ENCODE measurements at places on chromosomes 5 and 9.

DNA sequence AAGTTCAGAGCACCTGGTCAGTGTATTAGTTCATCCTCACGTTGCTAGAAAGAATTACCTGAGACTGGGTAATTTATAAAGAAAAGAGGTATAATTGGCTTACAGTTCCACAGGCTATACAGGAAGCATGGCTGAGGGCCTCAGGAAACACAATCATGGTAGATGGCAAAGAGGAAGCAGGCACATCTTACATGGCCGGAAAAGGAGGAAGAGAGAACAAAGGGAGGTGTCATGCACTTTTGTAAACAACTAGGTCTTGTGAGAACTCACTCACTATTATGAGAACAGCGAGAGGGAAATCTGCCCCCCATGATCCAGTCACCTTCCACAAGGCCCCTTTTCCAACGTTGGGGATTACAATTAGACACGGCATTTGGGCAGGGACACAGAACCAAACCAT, 28.8 kb upstream of the CAVIN4 start:
- no peak for DNase-seq

GRCh38 chr5:125006011-125006685, 259.7 kb upstream of the ZNF608 start:
- DNase-seq: no peak

DNA sequence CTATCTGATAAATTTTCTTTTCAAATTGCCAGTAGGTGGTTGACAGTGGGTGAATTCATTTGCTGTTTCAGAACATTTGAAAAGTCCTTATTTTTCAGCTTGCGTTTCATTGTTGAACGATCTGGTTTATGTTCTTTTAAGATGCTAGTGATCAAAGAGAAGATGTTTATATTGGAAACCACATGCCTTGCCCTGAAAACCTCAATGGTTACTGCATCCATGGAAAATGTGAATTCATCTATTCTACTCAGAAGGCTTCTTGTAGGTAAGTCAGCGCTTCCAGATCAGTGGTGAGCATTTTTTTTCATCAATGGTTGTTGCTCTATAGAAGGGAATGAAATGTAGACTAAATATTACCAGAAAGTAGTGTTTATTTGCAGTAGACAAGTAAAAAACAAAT, 16.6 kb upstream of the CAVIN4 start:
- no peak for DNase-seq

GRCh38 chr5:95020345-95020744, 264.5 kb downstream of the MCTP1 start:
- no peak for DNase-seq

DNA sequence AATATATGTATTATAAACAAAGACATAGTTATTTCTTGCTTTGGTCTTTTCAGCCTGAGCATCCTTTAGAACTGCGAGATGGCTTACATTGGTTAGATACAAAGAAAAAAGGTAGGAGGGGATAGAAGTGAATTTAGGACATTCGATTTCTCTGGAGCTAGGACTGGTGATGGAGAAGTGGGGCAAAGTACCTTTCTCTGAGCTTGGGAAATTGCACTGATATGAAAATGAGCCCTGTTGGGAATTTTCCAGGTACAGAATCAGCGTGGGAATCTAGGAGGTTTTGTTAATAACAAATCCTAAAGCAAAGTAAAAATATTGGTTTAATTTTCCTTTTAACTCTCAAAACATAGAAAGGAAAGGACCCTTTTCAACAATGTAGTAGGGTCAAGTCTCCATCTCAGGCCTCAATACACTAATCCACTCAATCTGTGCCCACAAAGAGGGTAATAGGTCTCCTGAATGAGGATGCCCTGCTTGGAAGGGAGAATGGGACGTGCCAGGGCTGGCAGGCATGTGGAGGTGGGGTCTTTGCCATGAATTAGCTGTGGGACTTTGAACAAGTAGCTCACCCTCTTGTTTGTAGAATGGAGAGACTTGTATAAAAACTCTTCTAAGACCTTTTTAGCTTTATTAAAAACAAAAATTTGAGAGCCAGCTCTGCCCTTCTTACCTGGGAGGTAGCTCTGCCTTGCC, 17.7 kb downstream of the SNX18 start:
- no peak for DNase-seq

GRCh38 chr9:75552941-75553340, 337.5 kb upstream of the PCSK5 start:
- no peak for DNase-seq

GRCh38 chr5:42881416-42882117, 69.9 kb upstream of the SELENOP start:
- no peak for DNase-seq

GRCh38 chr9:69391946-69392345, 66.9 kb downstream of the ENTREP1 start:
- no peak for DNase-seq

GRCh38 chr5:95075111-95075510, 209.8 kb downstream of the MCTP1 start:
- no peak for DNase-seq

DNA sequence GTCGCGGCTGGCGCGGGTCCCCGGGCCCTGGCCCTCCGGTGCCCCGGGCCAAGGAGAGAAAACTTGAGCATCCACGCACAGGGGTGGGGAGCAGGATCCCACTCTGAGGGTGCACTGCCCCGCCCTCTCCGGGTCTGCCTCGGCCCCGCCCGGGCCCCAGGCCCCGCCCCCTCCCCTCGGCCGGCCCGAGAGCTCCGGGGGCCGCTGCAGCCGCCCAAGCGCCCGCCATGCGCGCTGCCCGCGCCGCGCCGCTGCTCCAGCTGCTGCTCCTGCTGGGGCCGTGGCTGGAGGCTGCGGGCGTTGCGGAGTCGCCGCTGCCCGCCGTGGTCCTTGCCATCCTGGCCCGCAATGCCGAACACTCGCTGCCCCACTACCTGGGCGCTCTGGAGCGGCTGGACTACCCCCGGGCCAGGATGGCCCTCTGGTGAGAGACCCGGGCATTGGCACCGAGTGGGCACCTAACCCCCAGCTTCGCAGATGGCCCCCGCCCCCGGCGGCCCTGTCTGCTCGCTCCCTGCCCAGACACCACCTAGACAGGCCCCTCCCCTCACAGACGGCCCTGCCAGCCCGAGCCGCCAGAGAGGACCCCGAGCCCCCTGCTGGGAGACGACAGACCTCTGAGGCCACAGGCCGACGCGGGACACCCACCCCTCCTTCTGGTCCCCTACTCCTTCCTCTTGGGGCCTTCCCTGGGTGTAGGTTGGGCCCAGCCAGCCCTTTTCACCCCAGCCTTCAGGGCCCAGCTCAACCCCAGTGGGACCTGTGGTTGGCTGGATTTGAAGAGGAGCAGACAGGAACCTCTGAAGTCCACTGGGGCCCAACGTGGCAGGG, at the start of gene CERCAM:
TSS of gene CERCAM (plus strand) at position 207 of the 831 bp plus-strand sequence. CDS start at position 228, 21 bp downstream.
- no peak for DNase-seq

GRCh38 chr5:172216345-172216744, 22.4 kb downstream of the EFCAB9 start:
- DNase-seq: no peak

GRCh38 chr5:141637767-141638419, 1.1 kb downstream of the RELL2 start:
- DNase-seq: no peak

- DNase-seq: no peak
Measured at GRCh38 chr5:157670662-157671591, at the start of gene C5orf52. Gene C5orf52 (plus strand): TSS chr5:157671533. CDS start chr5:157671615, 82 bp downstream.

DNA sequence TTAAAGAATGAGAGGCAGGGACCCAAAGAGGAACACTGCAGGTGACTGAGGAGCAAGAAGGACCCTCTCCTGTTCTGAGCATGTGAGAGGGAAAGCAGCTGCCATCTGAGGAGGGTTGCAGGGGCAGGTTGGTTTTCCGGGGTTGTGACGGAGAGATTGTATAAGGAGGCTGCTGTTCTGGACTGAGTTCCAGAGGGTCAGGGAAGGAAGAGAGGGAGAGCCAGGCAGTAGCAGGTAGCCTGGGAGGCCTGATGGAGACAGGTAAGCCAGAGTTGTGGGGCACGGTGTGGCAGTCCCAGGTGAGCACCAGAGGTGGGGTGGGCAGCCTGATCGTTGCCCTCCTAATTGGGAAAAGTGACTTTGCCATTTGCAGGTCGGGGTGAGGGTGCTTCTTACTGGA, 9.8 kb downstream of the CCT5 start:
- DNase-seq: no peak

GRCh38 chr9:77772646-77773045, 124.5 kb upstream of the GNA14 start:
- DNase-seq: no peak

- DNase-seq: no peak
Measured at GRCh38 chr9:112571624-112572355, 85.2 kb downstream of the KIAA1958 start.

DNA sequence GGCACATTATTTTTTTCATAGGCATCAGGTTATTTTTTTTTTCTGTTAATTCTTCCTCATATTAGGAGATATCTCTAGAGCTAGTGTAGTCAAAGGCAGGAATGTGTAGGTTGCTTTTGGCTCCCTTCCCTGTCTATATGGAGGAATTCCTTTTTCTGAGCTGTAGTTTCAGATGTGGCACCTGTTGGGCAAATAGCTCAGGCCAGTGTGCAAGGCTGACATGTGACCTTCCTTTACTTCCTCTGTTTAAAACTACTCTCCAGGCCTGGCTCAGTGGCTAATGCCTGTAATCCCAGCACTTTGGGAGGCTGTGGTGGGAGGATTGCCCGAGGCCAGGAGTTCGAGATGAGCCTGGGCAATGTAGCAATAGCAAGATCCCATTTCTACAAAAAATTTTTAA, 40.5 kb upstream of the KIAA1958 start:
- no peak for DNase-seq

DNA sequence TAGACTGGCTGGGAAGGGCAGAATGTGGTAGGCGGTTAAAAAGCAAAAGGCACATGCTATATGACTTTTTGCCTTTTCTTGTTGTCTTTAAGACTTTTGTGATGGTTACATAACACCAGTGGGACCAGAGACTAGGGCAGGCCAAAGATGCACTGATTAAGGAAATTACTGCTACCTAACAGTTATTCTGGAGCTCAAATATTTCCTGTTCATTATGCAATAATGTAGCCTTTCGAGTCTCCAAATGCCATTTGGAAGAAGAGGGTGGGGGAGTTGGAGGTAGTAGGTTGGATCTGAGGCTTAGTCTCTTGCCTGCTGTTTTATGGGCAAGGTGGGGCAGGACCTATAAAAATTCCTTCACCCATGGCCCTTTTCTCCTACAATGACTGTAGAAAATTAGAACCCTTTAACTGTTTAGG, 51.7 kb downstream of the SH3GL2 start:
- no peak for DNase-seq

DNA sequence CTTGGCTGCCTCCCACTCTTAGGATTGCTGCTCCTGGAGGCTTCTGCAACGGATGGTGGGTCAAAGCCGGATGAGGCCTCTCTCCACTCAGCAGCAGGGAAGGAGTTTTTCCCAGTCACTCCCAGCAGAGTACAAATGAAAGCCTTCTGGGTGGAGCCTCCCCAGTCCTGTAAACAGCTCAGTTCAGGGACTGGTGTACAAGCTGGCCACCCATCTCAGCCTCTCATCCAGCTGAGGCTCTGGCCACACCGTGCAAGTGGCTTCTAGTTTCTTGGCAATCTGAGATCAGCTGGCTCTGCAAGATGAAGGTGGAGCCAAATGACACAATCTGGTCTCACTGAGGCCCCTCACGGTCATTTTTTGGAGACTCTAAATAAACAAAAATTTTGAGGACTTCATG, 10.0 kb downstream of the GPX3 start:
- no peak for DNase-seq

- DNase-seq: no peak
Measured at GRCh38 chr5:128534726-128535125, 3.3 kb downstream of the FBN2 start.

DNA sequence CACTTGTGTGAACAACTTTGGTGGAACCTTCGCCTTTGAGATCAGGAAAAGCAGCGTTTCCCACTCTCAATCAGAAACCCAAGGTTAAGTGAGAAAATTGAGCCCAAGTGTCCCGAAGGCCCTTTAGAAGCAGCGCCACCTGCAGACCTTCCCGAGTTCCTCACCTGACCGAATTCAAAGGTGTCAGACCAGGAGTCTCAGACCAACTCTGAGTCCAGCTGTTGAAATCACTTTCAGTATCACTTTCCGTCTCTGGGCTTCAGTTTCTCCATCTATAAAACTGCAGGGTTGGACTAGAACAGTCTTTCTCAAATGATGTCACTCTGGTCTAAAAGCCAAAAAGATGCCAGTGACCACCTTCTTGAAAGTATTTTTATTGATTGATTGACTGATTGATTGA, 31.7 kb upstream of the GRHPR start:
- no peak for DNase-seq

- no peak for DNase-seq
Measured at GRCh38 chr5:80406980-80407734, 707 bp upstream of the ZFYVE16 start.

DNA sequence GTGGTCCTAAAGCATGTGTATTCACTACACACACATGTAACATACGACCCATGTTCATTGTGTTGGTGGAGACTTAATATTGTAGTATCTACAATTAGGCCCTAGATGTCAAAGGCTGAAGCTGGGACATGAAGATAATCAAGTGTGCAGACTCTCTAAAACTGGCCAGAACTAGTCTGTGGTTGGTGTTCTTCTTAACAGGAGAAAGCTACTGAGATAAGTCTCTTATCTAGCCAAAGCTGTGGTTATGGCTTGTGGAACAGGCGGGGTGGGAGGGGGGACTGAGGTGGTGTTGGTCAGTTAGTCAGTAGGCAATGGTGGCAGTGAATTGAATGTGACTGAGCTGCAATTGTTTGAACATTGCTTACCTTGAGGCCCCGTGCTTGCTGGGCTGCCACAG, 112.7 kb upstream of the SLC24A2 start:
- DNase-seq: no peak

- no peak for DNase-seq
Measured at GRCh38 chr5:75042522-75042921, 9.8 kb downstream of the GCNT4 start.

DNA sequence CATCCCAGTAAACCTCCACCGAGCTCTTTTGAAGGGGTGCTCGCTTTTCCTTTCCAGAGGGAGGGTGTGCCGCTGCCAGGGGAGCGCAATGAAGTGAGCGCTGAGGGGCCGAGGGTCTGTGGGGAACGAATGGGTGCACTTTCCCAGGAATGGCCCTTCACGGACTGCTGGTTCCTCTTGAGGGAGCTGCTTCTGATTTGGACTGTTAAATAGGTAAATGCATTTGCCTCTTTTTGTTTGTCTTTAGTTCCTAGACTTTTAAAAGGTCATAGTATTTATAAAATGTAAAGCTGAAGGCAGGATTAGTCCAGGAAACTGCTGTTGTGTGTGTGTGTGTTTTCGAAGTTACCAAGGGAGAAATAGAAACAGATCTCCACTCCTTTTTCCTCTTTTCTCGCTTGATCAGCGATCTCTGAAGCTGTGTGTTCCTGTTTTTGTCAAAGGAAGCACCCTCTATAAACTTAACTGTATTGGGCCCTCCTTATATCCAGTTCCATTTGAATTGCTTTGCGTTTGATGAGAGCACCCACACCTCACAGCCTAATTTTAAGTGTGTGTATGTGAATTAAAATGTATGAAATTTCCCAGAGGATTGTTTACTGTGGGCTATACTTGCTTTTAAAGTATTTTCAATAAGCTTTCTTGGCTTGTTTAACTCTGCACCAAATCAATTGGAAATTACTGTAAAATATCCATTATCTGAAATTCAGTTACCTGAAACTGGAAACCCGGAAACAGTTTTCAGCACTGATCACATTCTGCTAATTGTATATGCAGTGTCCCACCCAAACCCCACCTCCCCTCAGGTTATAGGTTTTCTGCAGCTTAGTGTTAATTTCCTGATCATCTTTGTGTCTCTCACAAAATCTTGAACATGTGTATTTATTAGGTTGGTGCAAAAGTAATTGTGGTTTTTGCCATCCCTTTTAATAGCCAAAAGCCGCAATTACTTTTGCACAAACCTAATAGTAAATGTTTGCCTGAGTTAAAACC, 966 bp downstream of the SNX2 start:
- DNase-seq: no peak

- no peak for DNase-seq
Measured at GRCh38 chr9:1878811-1879210, 136.3 kb upstream of the SMARCA2 start.

Measured in left renal pelvis (tissue), 4 donors.